Fibroblast of lung (primary cell): ENCODE measurements at places on chromosomes 2 and 18. TPM values are rescaled to one million over a fixed set of nuclear protein-coding genes. Genes with fewer than 3 reads are reported as not detected.

DNA sequence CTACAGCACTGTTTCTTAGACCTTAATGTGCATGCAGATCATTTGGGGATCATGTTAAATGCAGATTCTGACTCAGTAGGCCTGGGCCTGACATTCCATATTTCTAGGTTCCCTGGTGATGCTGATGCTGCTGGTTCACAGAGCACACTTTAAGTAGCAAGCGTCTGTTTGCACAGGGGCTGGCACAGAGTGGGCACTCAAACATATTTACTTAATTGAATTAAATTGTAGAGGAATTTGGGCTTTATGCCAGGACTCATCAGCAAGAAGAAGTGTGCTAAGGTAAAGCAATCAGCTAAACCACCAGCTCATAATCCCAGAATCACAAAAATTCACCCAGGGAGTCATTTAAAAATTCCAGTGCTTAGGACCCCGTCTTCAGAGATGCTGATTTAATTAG, 25.1 kb upstream of the INPP4A start:
- DNase-seq = no peak

DNA sequence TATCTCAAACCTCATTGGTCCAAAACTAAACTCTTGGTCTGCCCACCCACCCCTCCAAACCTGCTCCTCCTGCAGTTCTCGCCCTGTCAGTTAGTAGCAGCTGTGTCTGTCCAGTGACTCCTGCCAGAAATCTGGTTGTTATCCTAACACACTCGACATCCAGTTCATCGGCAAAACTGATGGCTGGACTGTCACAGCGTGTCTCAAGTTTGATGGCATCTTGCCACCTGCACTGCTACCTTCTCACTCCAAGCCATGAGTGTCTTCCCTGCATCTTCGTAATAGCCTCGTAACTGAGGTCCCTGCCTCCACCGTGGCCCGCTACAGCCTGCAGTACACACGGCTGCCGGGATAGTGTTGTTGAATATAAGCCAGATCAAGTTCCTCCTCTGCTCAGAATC, 470.1 kb upstream of the RAB12 start:
- DNase-seq = no peak

TLX2 gene
- under 0.01 TPM in 1 of 2 replicates, not detected in the other for total RNA-seq

GRCh38 chr2:236545814-236546480, 23.7 kb upstream of the ACKR3 start:
- no peak for DNase-seq

GRCh38 chr2:197626965-197627625, 48.3 kb downstream of the RFTN2 start:
- DNase-seq = no peak
